ENCODE measurements at places on chromosomes 7 and 10.

GRCh38 chr7:74183653-74184450 is 9.7 kb downstream of the EIF4H start:
- H3K27me3 ChIP-seq: no peaks in the 10 kb centered on the region
- no peak overlapping the region for H3K27ac ChIP-seq
- H3K4me3 ChIP-seq: no peak overlapping the region
- DNase-seq: no peak
- peaks cover 58% of the 10 kb centered on the region for H3K4me1 ChIP-seq

DNA sequence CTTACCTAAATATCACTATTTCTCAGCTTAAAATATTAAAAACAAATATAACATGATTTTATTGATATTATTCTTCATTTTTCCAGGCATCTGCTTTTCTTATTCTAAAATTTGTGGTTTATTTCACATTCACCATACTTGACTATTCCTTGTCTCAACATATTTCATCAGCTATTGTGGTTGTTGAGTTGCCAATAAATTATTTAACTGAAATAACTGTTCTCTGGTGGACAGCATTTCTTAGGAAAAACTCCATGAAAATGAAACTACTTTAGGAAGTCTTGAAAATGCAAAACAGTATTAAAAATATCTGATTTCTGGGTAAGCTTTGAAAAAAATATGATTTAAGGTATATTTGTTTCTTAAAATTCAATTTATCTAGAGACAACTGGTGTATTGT is 122.9 kb upstream of the SEMA3A start:
- DNase-seq: no peak
- no peak overlapping the region for H3K27ac ChIP-seq
- no peaks in the 10 kb centered on the region for H3K36me3 ChIP-seq
- no peak overlapping the region for H3K4me3 ChIP-seq
- H3K4me1 ChIP-seq: no peaks in the 10 kb centered on the region
- no peaks in the 10 kb centered on the region for H3K27me3 ChIP-seq

GRCh38 chr7:16432425-16432731 is 11.0 kb upstream of the CRPPA start:
- no peak for DNase-seq
- H3K27ac ChIP-seq: no peak overlapping the region
- H3K36me3 ChIP-seq: no peaks in the 10 kb centered on the region
- H3K4me1 ChIP-seq: no peaks in the 10 kb centered on the region

GRCh38 chr7:27962273-27962672 is 218.3 kb downstream of the JAZF1 start:
- no peaks in the 10 kb centered on the region for H3K36me3 ChIP-seq
- no peak for DNase-seq
- H3K4me3 ChIP-seq: no peak overlapping the region

GRCh38 chr10:50210876-50211275 is 40.4 kb downstream of the ASAH2 start:
- H3K27ac ChIP-seq: no peak overlapping the region
- H3K4me3 ChIP-seq: no peak overlapping the region
- H3K27me3 ChIP-seq: no peaks in the 10 kb centered on the region
- no peak for DNase-seq
- H3K4me1 ChIP-seq: no peaks in the 10 kb centered on the region
- no peaks in the 10 kb centered on the region for H3K36me3 ChIP-seq

DNA sequence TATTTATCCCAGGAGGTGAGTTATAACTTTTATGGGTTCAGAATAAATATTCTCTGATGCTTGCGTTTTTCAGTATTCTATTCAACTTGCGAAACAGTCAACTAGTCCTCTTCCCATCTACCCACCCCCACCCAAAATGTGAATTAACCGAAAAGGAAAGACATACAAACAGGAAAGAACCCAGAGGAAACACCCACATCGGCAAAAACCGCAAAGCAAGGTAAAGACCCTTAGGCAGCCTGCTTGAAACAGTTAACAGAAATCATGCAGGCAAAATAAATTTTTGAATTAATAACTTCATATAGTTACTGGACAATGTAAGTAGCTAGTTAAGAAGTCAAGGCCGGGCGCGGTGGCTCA is 5.4 kb downstream of the ZC3HAV1 start:
- peaks cover 28% of the 10 kb centered on the region for H3K4me1 ChIP-seq
- H3K27me3 ChIP-seq: no peaks in the 10 kb centered on the region
- no peak overlapping the region for H3K27ac ChIP-seq
- no peaks in the 10 kb centered on the region for H3K36me3 ChIP-seq
- DNase-seq: no peak
- H3K4me3 ChIP-seq: peak overlapping the region; percentile 43

- no peak overlapping the region for H3K4me3 ChIP-seq
- H3K36me3 ChIP-seq: no peaks in the 10 kb centered on the region
- DNase-seq: no peak
- peaks cover 23% of the 10 kb centered on the region for H3K4me1 ChIP-seq
Measured at GRCh38 chr10:91616137-91616536, 16.7 kb downstream of the PPP1R3C start.

DNA sequence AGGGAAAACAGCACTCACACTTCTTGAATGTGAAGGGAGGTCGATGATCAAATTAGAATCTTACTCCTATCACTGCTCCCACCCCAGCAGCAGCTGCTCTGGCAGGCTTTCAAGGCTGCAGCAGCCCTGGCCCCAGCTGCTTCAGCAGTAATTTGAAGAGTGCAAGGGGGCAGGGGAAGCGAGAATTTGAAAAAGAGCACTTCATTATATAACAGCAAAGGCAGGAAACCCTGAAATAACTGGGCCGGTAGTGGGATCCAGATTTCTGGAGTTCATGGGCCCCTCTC is 44.9 kb downstream of the MYPN start:
- no peak overlapping the region for H3K4me3 ChIP-seq
- no peaks in the 10 kb centered on the region for H3K36me3 ChIP-seq
- H3K27ac ChIP-seq: peak overlapping the region; percentile 15

DNA sequence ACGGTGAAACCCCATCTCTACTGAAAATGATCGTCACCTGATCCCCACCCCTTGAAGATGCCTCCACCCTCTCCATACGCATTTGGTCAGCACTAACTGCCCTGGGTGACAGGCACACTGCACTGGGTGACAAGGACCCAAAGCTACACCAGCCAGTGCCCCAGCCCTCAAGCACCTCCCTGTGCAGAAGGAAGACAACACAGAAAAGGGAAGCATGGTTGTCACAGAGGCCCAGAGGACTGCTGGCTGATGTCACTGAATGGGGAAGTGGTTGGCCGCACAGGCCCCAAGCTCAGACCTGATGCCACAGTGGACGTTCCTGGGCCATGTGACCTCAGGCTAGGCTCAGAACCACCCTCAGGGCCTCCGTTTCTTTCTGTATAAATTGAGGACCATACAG is 4.2 kb upstream of the PILRA start:
- no peaks in the 10 kb centered on the region for H3K4me1 ChIP-seq
- H3K36me3 ChIP-seq: peaks cover 7% of the 10 kb centered on the region
- H3K27ac ChIP-seq: peak overlapping the region; percentile 37

DNA sequence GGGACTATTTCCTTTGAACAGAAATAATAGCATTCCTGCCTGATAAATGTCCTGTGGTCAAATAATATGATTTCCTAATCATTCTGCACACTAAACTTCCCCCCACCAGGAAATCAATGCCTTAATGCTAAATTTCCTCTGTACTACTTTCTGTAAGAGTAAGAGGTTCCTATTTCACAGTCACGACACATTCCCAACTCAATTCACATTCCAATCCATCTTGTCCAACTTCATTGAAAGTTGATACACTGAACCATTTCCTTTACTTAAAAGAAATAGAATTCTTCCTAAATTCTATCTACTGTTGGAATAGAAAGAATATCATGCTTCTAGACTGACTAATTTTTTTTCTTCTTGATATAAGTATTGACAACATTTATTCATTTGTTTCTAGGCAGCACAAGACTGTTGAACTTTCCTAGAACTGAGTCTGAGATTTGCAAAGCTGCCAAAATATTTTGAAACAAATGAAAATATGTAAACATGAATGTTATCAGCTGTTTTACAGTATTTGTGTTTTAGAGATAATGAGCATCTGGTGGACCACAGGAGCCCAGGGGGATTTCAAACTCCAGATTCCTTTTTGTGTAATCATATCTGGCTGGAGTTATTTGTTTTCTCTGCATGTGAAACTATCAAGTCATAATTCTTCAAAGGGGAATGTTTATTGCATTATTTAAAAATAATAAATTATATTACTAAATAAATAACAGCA is 121.5 kb downstream of the TPST1 start:
- no peaks in the 10 kb centered on the region for H3K36me3 ChIP-seq
- H3K27ac ChIP-seq: no peak overlapping the region
- H3K4me1 ChIP-seq: peaks cover 3% of the 10 kb centered on the region
- no peak overlapping the region for H3K4me3 ChIP-seq
- H3K27me3 ChIP-seq: no peaks in the 10 kb centered on the region

- no peak overlapping the region for H3K27ac ChIP-seq
- H3K4me3 ChIP-seq: no peak overlapping the region
- H3K36me3 ChIP-seq: no peaks in the 10 kb centered on the region
- no peaks in the 10 kb centered on the region for H3K4me1 ChIP-seq
- DNase-seq: no peak
Measured at GRCh38 chr10:110379831-110380230, 75.1 kb upstream of the SMNDC1 start.

DNA sequence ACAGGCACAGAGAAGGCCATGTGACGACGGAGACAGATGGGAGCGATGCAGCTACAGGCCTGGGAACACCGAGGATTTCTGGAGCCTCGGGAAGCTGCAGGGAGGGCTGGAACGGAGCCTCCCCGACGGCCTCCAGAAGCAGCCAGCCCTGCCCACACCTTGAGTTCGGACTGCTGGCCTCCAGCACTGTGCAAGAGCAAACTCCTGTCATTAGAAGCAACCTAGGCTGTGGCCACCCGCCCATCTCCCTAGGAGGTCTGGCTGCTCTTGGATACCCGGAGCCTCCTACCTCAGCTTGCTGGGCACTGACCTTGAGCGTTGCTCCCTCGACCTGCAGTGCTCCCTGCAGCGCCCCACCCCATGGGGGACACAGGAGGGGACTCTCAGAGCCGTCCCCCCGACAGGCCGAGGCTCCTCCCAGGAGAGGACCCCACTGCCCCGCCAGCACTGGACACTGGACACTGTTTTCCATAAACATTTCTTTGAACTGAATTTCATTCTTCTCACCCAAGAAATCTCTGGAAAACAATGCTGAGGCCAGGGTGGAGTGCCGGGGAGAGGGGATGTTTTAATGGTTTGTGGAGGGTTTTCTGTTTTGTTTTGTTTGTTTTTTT is 22.5 kb upstream of the TNRC18 start:
- no peaks in the 10 kb centered on the region for H3K27me3 ChIP-seq
- H3K27ac ChIP-seq: no peak overlapping the region
- no peak overlapping the region for H3K4me3 ChIP-seq
- DNase-seq: no peak
- H3K4me1 ChIP-seq: peaks cover 15% of the 10 kb centered on the region
- no peaks in the 10 kb centered on the region for H3K36me3 ChIP-seq

- no peaks in the 10 kb centered on the region for H3K36me3 ChIP-seq
- H3K4me3 ChIP-seq: peak within 1 kb of the TSS; percentile 63
- no peak within 1 kb of the TSS for H3K27ac ChIP-seq
- DNase-seq: no peak
- H3K4me1 ChIP-seq: peaks cover 18% of the 10 kb centered on the region
Measured at GRCh38 chr10:72087969-72088888, at the start of gene SPOCK2. Gene SPOCK2, minus strand, starts transcription at chr10:72088551. Its CDS starts 223 bp downstream, at chr10:72088328.

DNA sequence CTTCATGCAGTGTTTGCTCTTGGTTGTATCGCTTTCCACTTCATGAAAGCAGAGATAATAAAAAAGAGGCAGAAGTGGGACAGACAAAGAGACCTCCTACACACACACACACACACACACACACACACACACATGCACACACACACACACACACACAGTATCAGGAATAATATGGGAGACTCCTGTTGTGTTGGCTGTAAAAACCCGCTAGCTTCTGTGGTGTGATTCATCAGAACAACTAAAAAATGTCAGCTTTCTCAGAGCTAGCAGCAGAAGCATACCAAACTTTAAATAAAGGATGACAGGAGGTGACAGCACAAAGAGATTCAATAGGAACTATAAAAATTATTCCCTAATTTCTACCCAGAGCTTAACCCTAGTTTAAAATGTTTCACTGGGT is 148.2 kb upstream of the LRRTM3 start:
- no peak for DNase-seq
- no peaks in the 10 kb centered on the region for H3K36me3 ChIP-seq
- no peak overlapping the region for H3K27ac ChIP-seq
- H3K4me3 ChIP-seq: no peak overlapping the region

GRCh38 chr7:155261031-155261985 is 36.4 kb upstream of the INSIG1 start:
- no peaks in the 10 kb centered on the region for H3K36me3 ChIP-seq
- H3K4me1 ChIP-seq: peaks cover 19% of the 10 kb centered on the region
- H3K27ac ChIP-seq: no peak overlapping the region
- H3K4me3 ChIP-seq: no peak overlapping the region
- no peaks in the 10 kb centered on the region for H3K27me3 ChIP-seq
- DNase-seq: no peak

GRCh38 chr10:129891806-129892205 is 72.3 kb downstream of the EBF3 start:
- H3K36me3 ChIP-seq: no peaks in the 10 kb centered on the region
- H3K4me3 ChIP-seq: no peak overlapping the region

GRCh38 chr10:91006752-91007346 is 86.0 kb upstream of the ANKRD1 start:
- H3K4me1 ChIP-seq: peaks cover 32% of the 10 kb centered on the region
- H3K27me3 ChIP-seq: no peaks in the 10 kb centered on the region
- peak overlapping the region; percentile 40 for H3K27ac ChIP-seq
- no peak overlapping the region for H3K4me3 ChIP-seq
- H3K36me3 ChIP-seq: no peaks in the 10 kb centered on the region

DNA sequence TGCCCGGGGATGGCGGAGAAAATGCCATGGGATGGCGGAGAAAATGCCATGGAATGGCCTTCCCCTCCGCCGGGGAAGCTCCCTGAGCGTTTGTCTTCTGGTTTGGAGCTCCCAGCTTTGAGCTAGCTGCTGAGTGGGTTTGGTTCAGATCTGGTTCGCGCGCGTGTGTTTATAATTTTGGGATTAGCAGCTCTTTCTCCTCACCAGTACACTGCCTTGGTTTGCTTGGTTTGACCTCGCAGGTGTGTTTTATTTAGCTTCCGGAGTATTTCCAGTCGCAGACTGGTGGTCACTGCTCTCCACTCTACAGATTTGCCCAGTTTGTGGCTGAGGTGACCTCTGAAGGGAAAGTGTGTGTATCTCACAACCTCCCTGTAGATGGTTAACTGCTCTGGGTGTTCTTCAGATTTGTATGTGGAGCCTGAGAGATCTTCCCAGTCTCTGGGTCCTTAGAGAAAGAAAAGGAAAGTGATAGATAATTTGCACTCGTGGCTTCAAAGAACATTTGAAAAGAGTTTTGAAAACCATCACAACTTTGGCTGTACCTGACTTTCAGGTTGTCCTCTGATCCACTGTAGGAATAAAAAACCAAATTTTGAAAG is 597 bp downstream of the ZNF277 start:
- no peak for DNase-seq
- H3K4me1 ChIP-seq: no peaks in the 10 kb centered on the region
- H3K4me3 ChIP-seq: peak overlapping the region; percentile 87
- no peaks in the 10 kb centered on the region for H3K36me3 ChIP-seq
- no peaks in the 10 kb centered on the region for H3K27me3 ChIP-seq

GRCh38 chr7:25385506-25386136 is 157.3 kb upstream of the NPVF start:
- no peak overlapping the region for H3K4me3 ChIP-seq
- H3K4me1 ChIP-seq: no peaks in the 10 kb centered on the region
- no peak overlapping the region for H3K27ac ChIP-seq
- no peaks in the 10 kb centered on the region for H3K27me3 ChIP-seq
- DNase-seq: no peak
- H3K36me3 ChIP-seq: no peaks in the 10 kb centered on the region
